Right forelimb (tissue), 1 donor: ENCODE measurements at places on chromosomes 12 and 14.
A peak's percentile ranks its signal among the peaks of the same experiment; 100 is the strongest.

GRCh38 chr12:107645630-107646333 lies 39.8 kb upstream of the PWP1 start:
- DNase-seq = peak; percentile 74

DNA sequence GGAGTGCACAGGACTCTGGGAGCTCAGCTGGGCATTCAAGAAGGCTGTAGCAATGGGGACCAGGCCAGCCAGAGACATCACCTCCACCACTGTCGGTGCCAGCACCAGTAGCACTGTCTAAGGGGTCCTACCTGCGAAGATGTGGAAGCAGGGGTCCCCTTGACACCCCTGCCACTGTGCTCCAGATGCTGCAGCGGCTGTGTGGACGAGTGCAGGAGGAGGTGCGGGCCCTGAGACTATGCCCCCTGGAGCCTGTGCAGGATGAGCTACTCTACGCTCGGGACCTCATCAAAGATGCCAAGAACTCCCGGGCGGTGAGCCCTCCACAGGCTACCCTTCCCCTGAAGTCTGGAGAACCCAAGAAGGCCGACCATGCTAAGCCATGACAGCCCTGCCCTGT lies 8.6 kb downstream of the CARMIL3 start:
- DNase-seq = no peak

GRCh38 chr14:89576145-89576927 lies 159.3 kb upstream of the FOXN3 start:
- DNase-seq = no peak

DNA sequence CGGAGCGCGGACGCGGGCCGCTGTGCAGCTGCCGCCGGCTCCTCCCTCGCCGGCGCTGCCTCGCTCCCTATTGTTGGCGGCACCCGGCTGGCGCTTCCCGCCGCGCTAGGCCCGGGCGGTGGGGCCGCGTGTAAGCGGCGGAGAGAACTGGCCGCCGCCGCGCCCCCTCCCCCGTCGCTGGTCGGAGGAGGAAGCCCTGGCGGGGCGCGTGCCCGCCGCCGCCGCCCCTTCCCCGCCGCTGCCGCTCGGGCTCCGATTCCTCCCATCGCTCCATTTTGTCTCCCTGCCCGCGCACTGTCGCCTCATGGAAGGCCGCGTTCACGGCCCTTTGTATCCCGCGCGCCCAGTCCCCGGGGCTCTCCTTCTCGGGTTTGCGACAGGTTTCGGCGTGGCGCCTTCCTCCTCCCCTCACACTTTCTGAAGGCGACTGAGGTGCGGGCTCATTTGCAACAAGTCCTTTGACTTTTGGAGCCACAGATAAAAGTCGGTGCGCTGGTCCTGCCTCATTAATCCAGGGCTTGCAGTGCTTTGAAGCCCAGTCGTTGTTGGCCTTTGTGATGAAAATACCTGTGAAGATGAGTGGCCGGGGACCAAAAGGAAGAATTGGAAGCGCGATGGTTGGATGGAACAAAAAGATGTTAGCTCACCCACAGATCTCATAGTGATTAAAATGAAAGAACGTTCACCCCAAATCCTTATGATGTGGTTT lies 707 bp downstream of the CPSF6 start:
- DNase-seq = peak; percentile 73

DNA sequence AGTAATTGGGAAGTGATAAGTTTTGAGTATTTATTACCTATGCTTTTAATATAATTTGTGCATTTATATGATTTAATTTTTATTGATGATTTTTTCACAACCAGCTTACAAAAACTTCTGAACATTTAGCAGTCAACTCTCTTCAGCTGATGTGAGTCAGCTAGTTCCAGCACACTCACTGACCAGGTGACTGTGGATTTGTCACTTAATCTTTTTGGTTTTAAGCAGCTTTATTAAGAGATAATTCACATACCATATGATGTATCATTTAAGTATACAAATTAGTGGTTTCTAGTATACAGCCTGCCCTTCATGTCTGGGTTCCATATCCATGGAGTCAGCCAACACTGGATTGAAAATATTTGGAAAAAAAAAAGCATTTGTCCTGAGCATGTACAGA lies 103.5 kb downstream of the SYNE2 start:
- DNase-seq = no peak

GRCh38 chr12:68832504-68832867 lies 24.5 kb downstream of the MDM2 start:
- DNase-seq = no peak

DNA sequence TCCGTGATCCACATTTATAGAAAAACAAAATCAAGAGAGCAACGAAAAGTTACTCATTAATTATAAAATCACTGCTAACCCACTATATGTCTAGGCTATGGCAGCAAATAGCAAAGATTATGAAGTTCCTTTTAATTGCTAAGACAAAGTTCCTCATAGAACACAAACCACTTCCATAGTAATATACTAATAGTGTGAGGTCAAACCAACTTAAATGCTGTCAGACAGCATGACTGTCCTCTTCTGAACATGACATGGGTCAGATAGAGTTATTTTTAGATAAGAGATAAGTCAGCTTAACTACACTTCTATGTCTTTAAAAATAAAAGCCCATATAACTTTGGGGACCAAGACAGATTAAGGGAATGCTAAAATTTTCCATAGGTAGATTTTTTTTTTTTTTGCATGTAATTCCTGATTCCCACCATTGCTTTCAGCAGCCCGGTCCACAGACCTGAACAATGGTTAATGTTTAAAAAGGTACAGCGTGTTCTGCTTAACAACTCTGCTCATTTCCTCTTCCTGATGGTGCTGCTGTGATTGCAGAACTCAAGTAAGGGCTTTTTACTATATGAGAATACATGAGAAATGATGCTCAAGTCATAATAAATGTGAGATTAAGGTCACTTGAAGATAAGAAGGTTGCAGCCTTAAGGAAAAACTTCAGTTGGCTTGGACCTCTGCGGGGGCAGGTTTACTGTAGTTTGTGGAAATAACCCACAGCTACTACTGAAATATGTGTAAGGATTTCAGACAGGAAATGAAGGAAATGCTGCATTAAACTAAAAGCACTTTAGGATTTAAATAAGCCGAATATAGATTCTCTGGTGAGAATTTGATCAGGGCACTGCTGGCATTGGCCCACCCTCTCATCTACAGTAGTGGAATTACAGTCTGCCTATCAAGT lies 37.7 kb upstream of the DUSP6 start:
- DNase-seq = no peak

- no peak for DNase-seq
These were observed 11.7 kb downstream of the PTPN21 start for GRCh38 chr14:88542857-88543795.

DNA sequence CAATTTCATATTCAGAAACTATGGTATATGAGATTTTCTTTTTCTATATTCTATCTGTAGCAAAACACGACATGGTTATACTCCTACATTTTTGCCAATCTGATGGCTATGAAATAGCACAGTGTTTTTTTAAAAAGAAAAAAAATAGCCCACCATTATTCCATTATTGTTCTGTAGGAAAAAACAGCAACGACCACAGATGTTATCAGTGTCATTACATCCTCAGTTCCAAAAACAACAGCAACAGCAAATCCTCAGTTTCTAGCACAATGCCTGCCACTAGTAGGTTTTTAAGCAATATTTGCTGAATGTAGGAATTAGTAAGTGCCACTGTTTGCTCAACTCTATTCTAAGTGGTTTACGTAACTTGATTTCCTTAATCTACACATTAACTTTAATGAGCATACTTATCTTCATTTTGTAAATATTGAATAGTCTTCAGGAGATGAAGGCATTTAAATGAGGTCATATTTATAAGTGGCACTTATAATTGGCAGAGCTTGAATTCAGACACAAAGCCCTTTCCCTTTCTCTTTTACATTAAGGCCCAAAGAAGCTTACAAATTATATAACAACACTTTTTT lies 8.3 kb downstream of the RNASE6 start:
- DNase-seq = no peak

GRCh38 chr12:14678547-14679150 lies 17.8 kb downstream of the GUCY2C start:
- no peak for DNase-seq

DNA sequence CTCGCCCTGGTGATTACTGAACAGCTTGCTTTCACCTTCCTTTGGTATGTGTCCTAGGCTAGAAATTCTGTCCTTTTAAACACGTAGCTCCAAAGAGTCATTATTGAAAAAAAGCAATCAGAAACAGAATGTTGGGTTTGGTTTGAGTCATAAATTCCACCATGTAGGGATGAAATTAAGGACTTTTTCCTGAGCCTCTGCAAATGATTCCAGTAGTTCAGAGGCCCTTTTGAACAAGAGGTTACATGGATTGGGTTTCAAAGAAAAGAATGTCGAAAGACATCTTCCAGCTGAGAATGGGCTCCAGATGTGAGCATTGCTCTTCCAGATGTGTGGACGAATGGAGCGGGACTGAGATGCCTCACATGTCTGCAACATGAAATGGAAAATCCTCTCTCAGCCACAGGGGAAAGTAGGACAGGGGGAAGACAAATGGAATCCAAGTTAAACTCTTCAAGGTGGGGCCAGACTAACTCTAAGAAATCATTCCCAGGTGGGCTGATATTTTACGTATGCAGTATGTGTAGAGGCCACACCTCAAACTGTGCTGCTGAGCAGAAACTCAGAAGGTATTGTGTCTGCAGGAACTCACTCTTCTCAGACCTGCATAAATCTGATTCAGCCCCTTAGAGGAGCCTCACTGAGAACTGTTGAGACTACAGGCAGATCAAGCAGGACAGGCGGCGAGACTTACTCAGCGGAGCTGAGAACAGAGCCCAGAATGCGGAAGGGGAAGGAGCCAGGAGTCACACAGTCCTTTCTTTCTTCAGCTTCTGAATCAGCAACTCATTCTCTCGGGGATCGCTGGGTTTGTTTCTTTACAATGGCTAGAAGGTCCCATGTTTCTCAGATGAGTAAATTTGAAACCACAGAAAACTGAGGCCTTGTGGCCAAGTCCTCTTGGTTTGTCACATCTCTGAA lies 23.3 kb upstream of the EMP1 start:
- DNase-seq = peak; percentile 81
